ENCODE measurements at places on chromosomes 1 and 21. TPM values are rescaled to one million over a fixed set of nuclear protein-coding genes. Genes with fewer than 3 reads are reported as not detected.

LMNA gene
- 2,559 TPM for total RNA-seq

ZNF593OS gene
- 0.19 TPM for total RNA-seq

ACOT11 gene
- 5.4 TPM for total RNA-seq

ADORA1 gene
- total RNA-seq, result not detected

CLCA1 gene
- not detected for total RNA-seq

SLAMF9 gene
- 1.2 TPM for total RNA-seq

FCRL4 gene
- not detected for total RNA-seq

OLIG2 gene
- total RNA-seq, result not detected

TACSTD2 gene
- not detected for total RNA-seq

NUDT4B gene
- 26.1 TPM for total RNA-seq

TPTE gene
- total RNA-seq, result not detected

MKNK1 gene
- 15.7 TPM for total RNA-seq

TEDDM1 gene
- total RNA-seq, result not detected

USP16 gene
- 38.7 TPM for total RNA-seq

TNFRSF9 gene
- 0.06 TPM for total RNA-seq

HAO2 gene
- not detected for total RNA-seq

OPN3 gene
- total RNA-seq, result 11.1 TPM
